Thymus (tissue), 14 donors: ENCODE measurements at places on chromosomes 16 and 17. TPM values are rescaled to one million over a fixed set of nuclear protein-coding genes. Genes with fewer than 3 reads are reported as not detected.
A peak's percentile ranks its signal among the peaks of the same experiment; 100 is the strongest.

KRTAP4-1 gene
- total RNA-seq, result not detected

STAC2 gene
- under 0.01 TPM for total RNA-seq

ASPSCR1 gene
- 27.6 TPM for total RNA-seq

DNA sequence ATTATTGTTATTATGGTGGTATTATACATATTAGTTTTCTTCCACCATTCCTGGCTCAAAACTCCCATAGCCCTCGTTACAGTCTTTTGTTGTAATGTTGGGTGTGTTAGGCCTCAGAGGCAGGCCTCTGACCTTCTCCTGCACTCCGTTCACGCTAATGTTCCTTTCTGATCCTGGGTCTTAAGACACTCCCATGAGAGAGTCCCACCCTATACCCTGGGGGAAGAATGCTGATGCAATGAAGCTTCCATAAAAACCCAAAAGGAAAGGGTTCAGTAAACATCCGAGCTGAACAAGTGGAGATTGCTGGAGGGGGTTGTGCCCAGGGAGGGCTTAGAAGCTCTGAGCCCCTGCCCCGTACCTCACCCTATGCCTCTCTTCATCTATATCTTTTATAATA is 141.3 kb upstream of the NETO2 start:
- DNase-seq, result no peak

DNA sequence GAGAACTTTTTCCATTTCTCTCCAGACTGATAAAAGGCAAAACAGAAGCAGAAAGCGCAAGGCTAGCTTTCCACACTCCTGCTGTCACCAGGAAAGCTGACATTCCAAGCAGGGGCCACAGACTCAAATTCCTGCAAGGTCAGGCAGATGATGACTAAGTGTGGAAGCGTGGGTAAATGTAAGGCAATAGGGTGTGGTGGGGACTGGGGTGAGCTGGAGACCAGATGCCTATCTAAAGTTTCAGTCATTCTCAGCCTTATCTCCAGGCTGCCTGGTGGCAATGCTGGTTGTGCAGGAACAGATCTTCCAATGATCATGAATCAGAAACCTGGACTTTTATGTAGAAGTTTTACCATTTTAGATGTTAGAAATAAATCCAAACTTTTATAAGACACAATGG is 224.1 kb downstream of the GSG1L start:
- no peak for DNase-seq

- peak; percentile 73 for DNase-seq
These were observed 105.5 kb downstream of the AXIN2 start for GRCh38 chr17:65455972-65456343.
